ENCODE measurements at places on chromosomes 12 and 14.

- DNase-seq, result no peak
Observed at GRCh38 chr12:18382236-18382885, 121.0 kb downstream of the PIK3C2G start.

DNA sequence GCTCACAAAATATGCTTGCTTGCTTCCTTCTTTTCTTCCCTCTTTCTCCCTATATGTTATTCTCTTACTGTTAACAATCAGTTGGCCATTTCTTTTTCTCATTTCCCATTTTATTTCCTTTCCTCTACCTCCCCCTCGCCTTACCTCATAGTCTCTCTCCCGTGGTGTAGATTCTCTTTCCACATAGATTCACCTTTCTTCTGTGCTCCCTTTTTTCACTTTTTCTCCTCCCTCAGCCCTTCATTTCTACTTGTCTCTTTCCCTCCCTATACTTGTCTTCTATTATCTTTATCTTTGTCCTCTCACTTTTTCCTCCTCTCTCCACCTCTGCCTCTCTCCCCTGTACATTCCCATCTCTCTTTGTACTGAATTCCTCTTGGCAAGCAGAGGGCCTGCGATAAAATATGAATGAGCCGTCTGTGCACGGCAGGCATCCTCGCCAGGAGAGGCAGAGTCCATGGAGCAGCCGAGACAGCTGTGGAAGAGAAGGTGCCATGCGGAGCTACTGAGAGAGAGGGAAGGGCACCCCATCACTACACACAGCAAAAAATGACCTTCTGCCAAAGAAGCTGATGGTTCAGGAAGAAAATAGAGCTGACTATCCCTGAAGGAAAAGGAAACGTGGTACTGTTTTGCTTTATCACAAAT, 12.1 kb downstream of the C14orf93 start:
- DNase-seq, result no peak

- DNase-seq, result no peak
Observed at GRCh38 chr12:75783093-75783877, 248.3 kb downstream of the PHLDA1 start.

GRCh38 chr12:93054021-93054420, 124.9 kb upstream of the EEA1 start:
- DNase-seq, result no peak

DNA sequence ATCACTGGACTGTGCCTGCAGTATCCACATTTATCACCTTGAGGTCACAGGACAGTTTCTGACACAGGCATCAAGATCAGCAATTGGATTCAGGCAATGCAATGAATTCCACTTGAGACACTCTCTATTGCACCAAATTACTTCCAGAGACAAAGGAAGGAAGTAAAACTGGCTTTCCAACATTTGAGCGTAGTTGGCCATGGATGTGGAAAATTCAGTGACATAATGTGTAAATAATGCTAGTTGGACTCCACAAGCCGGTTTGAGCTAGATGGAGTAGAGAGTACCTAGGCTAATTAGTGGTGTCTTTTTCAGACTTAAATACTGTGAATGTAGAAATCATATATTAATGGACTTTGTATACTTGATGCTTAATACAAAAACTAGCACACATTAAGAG, 168.3 kb upstream of the SYT1 start:
- DNase-seq, result no peak

GRCh38 chr14:99377951-99378350, 102.7 kb downstream of the SETD3 start:
- no peak for DNase-seq

GRCh38 chr14:32078858-32079216, 1.7 kb downstream of the ARHGAP5 start:
- DNase-seq, result no peak

- no peak for DNase-seq
Observed at GRCh38 chr12:30930238-30930637, 3.7 kb downstream of the TSPAN11 start.

- DNase-seq, result no peak
Observed at GRCh38 chr14:44448951-44449358, 58.1 kb downstream of the FSCB start.

- DNase-seq, result no peak
Observed at GRCh38 chr14:74911704-74912103, 11.4 kb downstream of the RPS6KL1 start.

- no peak for DNase-seq
Observed at GRCh38 chr14:90109858-90110257, 48.1 kb downstream of the KCNK13 start.

DNA sequence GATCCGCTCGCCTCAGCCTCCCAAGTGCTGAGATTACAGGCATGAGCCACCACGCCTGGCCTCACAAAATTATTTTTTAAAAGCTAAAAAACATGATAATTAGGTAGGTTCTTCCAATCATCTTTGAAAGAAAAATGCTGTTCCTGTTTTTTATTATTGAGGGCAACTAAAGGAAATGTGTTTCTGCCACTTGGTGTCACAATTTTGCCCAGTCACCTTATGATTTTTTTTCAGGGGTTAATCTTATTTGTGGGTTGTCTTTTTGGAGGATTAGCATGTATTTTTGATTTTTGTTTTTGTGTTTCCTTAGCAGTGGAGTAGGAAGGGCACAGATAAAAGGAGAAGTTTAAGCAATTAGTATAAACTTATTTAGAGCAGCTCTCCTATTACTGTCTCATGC, 79.8 kb downstream of the PRORP start:
- no peak for DNase-seq

DNA sequence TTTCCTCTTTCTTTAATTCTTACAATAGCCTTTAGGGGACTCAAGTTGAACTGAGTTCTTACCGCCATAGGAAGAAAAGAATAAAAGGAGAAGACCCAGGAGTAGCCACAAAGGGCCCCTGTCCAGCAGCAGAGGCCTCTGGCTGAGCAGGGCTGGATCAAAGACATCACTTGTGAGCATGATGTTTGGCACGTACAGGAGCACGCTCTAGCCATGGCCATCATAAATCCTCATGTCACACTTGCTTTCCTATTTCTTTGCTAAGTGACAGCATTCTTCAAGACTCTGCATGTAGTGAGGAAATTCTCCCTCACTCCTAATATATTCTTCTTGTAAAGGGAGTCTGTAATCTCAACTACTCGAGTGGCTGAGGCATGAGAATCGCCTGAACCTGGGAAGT, 15.7 kb downstream of the CLEC4C start:
- DNase-seq, result no peak

Data from NCI-H446 (cell line).